Activated CD4-positive, alpha-beta T cell treated with anti-CD3 and anti-CD28 coated beads, Interleukin-2, amount 50 U/mL, for 16 hours (primary cell): ENCODE measurements at places on chromosomes 5 and 9.
A peak's percentile ranks its signal among the peaks of the same experiment; 100 is the strongest.

DNA sequence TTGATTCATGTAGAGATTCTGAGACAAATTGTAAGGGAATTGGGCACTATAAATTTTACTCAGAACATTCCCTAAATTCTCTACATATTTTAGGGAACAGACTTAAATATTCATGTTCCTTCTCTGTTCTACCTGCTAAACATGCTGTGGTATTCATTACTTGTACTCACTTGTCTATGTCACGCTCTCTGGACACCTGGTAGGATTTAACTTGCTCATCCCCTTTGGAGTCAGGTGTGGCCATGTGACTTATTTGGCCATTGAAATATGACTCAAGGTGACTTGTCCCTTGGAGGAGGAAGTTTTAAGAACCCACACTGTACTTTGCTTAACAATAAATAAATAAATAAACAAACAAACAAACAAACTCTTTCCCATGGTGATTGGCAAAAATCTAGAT, 2258.8 kb upstream of the WWC1 start:
- DNase-seq: no peak

- DNase-seq: no peak
Measured at GRCh38 chr9:34957492-34958410, at the start of gene PHF24. TSS of gene PHF24 (plus strand) at chr9:34958285. CDS start at chr9:34971299, 13,014 bp downstream.

DNA sequence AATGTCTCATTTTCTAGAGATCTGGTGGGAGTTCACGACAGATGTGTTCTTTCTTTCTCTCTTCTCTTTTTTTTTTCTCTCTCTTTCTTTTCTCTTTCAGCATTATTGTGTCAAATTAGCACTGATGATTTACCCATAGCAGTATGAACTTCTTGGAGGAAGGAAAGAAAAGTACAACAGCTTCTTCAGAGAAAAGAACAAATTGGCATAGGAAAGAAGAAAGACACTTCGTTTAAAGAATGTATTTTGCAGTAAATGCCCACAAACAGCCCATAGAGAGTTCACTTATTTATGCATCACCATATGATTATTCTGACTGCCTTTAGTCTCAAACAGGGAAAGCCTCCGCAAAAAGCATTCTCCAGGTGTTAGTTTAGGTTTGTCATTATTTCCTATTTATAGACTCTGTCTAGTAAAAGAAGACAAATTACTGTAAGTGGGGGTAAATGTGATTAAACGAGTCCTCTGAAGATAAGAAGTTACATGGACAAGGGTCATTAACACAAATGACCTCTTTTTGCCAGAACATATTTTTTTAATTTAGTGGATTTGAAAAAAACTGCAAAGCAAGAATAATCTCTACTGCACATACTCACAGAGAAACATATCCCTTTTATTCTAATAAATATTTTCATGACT, 68.0 kb downstream of the POU5F2 start:
- no peak for DNase-seq

GRCh38 chr5:148839960-148840359, 13.5 kb downstream of the ADRB2 start:
- DNase-seq: no peak

DNA sequence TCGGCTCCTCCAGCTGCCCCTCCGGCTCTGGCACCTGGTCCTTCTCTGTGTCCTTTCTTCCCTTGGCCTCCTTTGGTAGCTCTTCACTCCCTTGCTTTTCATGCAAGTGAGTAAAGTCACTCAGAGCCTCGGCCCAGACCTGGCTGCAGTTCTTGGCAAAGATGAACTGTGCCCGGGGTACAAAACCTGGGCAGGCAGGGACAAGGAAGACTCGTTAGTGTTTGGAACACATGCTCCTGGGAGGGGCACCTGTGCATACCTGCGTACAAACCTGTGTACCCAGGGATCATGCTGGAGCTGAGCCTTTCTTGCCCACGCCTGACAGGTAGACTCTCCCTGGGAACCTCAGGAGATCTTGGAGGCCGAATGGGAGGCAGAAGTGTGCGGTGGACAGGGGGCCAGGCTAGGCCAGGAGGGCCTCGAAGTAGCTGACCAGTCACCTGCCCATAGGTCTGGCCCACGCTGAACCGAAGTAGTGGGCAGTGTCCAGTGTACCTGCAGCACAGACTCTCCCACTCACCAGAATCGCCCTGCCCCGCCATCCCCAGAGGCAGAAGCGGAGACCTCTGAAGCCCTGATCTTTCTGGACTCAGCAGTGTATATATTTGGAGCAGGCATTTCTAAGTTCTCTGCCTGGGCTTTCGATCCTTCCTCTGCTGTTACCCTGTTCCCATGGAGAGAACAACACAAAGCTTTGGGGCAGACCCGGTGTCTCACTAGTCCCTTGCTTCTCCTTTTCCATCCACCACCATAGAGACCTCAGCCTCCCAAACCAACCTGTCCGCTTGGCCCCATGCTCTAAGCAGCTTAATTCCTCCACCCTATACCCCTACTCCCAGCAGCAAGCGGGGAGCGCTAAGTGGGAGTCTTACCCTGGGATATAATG, 41.9 kb upstream of the TESK1 start:
- no peak for DNase-seq

- DNase-seq: peak; percentile 62
Measured at GRCh38 chr5:98796197-98796972, 22.9 kb downstream of the RGMB start.

DNA sequence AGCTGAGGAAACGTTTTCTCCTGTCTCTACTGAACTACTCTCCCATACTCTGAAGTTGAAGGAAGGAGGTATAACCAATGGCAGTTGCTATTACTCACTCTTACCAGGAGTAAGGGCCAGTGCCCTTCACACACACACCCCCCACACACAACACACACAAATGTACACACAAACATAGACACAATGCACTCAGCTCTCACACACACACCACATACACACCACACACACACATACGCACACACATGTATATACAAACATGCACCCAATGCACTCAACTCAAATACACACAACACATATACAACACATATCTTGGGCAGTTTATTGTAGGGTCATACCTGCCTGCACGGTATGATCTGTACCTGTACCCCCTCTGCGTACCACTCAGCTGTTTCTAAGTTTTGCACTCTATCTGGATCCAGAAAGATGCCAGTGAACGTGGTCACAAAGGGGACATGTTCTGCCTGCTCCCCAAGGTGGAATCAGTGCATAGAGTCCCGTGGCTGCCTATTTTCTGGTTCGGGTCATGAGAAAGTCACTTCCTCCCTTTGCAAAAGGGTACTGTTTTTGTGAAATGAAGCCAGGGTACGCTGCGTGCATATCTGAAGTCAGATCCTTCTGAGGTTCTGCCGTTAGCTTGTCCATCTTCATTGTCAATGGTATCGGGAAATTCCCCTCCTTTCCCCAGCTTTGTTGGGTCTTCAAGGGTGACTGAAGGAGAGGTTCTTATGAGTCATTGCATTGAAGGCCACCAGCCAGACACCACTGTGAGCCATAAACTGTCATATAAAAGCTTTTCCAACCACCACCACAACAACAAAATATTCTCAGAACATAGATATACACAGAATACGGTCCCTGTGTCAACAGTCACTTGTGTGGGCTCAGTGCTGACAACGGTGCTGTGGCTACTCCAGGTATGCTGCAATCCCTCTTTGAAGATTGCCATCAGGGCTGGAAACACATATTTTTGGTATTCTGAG, 131.9 kb downstream of the UGCG start:
- peak; percentile 88 for DNase-seq

DNA sequence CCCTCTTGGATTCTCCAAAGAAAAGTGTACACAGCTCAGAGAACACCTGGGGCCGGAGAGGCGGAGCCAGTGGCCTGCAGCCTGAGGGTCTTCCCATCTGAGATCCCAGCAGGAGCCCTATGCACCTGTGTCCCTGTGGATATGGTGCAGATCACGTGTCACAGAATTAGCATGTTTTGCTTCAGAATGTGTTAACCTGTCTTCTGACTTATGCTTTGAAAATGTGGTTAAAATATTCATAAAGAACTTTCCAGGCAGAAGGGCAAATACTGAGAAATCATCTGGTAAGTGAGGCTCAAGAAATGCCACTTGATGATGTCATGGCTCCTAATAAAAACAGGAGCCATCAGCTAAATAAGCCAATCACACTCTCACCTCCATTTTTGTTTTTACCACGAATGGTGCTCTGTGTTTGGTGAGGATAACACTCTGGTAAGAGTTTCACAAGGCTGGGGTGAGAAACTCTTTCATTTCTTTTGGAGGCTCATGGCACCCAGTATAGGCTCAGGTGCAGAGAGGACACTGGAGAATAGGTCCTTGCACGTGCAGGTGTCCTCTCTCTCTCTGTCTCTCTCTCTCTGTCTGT, 279.8 kb downstream of the FSTL4 start:
- peak; percentile 32 for DNase-seq

DNA sequence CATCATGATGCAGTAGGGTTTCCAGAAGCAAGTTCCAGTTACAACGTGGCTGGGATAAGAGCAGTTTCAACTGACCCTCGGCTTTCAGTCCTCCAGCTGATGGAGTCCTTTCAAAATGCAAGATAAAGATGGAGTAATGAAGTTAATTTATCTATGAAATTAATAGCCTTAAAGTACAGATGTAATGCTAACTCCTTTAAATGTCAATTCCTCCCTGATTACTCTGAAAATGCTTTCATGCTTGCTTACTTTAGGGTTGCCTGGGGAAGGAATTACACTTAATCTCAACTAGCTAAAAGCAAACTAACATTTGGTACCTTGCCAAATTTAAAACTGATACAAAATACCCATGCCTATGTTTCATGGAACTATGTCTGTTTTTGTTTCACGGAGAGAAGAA, 178.4 kb downstream of the KIAA0825 start:
- no peak for DNase-seq

- DNase-seq: no peak
Measured at GRCh38 chr5:117759849-117760499, 1185.4 kb upstream of the SEMA6A start.

DNA sequence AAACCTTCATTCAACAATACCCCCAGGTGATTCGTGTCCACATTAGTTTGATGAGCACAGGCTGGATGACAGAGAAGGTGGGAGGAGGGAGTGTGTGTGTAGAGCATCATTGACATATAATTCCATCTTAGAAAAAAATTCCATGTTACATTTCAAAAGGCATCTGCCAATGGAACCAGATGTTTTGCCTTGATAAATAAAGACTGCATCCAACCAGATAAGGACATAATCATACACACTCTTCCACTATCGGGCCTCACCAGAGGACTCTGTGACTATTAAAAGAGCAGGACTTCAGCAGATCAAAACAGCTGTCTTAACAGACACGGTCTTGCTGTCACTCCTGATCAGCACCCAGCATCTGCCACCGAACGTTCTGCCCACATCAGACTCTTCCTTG, 96.4 kb upstream of the SPIN1 start:
- no peak for DNase-seq

DNA sequence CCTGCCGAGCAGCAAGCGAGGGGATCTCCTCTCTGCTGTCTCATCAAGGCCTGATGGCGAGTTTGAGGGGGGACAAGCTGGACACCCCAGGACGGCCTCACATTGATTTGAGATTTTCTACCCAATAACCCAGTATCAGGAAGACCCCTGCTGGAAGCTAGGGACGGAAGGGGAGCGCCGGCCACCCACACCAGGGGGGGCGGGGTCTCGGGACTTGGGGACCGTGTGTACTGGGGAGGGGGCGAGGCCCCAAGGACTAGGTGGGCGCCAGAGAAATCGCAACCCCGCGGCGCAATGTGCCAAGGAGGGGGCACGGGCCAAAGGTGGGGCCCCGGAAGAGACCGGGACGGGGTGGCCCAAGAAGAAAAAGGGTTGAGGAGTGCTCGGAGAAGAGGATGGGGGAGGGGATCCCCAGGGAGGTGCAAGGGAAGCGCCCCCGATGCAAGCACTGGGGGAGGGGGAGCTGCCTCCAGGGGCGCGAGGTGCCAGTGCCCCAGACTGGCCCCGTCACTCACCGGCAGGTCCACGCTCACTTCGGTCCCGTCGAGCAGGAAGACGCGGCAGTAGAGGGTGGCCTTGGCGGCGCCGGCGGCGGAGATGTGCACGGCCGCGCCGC, 1.1 kb downstream of the EPB41L4B start:
- no peak for DNase-seq

DNA sequence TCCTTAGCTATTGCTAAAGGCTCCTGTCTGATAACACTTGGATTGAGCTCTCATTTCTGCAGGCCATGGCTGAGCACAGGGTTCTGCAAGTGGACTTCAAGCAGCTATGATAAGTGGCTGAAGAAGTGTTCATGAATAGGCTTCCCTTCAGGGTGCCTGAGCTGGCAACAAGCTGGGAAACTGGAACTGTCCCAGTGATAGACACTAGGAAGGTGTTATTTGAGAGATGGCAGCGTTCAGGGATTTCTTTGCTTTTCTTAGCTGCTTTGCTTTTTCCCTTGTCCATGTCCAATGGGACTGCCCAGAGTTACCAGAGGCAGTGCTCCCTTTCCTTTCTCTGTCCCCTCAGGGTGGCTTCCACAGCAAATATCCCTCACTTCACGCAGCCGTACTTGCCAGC, 75.8 kb downstream of the INIP start:
- no peak for DNase-seq

- no peak for DNase-seq
Measured at GRCh38 chr5:172505845-172506244, 51.5 kb upstream of the SH3PXD2B start.

DNA sequence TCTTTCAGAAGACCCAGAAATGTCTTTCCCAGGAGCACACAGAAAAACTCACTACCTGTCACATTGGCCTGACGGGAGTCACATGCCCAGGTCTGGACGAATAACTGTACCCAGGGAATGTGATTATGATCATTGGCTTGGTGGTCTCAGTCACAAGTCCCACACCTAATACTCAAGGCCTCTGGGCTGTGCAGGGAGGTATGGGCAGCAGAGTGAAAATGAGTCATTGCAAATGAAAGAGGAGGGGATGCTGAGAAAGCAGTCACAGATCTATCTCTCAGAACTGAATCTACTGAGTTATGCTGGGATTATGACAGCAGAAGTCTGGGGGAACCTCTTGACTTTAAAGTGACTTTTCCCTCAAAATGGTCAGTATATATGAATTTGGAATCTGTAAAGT, 36.9 kb downstream of the SGCD start:
- DNase-seq: no peak

- no peak for DNase-seq
Measured at GRCh38 chr5:151318850-151319732, 15.5 kb upstream of the SLC36A3 start.

DNA sequence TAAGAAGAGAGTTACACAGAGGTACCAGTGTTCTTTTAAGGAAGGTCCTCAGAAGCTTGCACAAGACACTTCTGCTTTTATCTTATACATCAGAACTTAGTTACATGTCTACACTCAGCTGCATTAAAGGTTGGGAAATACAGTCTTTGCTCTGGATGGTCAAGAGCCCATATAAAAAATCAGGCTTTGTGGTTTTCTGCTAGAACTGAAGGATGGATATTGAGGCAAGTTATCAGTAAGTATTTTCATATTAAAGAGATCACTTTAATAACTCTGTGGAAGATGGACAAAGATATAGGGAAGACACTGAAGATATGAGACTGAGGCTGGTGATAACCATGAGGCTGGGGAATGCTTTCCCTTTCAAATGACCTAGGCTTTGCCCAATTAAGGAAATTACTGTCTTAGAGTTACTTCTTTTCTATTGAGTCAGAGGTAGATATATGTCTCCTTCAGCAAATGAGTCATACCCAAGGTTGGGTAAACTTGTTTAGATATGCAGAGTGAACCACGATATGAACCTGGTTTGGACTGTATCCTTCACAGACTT, 87.0 kb upstream of the TNC start:
- peak; percentile 79 for DNase-seq
